ENCODE measurements at places on chromosomes 5 and 9.

- DNase-seq, result peak; percentile 17
Observed at GRCh38 chr9:125161284-125161918, 18.1 kb upstream of the SCAI start.

GRCh38 chr5:176671890-176672747 lies 24.8 kb downstream of the TSPAN17 start:
- DNase-seq, result no peak

GRCh38 chr9:21096901-21097255 lies 19.1 kb upstream of the IFNB1 start:
- DNase-seq, result no peak

- DNase-seq, result no peak
Observed at GRCh38 chr9:12889402-12890106, 114.7 kb downstream of the LURAP1L start.

GRCh38 chr9:115743709-115744605 lies 409.6 kb upstream of the PAPPA start:
- DNase-seq, result no peak

DNA sequence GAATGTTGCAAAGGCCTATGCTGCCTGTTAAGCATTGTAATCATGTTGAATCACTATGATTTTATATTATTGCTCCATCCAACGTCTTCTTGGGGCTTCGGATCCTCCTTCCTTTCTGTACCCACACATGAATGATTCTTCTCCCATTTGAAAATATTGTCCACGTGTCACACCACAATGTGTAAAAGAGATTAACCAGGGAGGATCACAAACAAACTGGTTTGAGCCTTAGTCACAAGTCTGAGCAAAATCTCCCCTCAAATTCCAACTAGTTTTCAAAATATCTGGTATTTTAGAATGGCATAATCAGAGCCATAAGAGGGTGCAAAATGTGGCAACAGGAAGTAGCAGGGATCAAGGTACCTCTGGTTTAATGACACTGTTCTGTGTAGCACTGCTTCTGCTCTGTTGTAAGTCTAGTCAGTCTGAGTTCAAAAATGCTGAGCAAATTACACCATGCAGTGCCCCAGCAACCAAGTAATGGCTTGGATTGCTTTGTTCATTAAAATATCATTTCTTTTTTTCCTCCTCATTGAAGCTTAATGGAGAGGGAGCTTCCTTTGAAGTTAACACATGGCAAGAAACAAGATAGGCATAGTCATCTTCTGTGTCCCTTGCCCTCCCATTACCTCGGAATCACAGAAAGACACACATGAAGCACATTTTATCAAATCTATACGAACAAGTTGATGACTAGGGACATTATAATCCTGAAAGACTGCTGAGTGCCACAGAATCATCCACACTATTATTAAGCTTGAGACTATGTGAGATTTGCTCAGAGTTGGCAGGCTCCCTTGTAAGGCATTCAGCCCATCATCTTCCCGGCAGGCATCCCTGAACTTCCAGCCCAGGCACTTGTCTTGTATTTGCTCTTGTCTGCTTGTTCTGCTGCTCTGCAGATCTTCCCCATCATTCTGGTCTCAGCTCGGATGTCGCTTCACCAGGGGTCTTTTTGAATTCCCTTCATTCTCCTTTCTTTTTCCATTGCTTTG lies 102.0 kb upstream of the PRLR start:
- DNase-seq, result no peak

GRCh38 chr5:97364731-97365130 lies 181.7 kb upstream of the RIOK2 start:
- no peak for DNase-seq

DNA sequence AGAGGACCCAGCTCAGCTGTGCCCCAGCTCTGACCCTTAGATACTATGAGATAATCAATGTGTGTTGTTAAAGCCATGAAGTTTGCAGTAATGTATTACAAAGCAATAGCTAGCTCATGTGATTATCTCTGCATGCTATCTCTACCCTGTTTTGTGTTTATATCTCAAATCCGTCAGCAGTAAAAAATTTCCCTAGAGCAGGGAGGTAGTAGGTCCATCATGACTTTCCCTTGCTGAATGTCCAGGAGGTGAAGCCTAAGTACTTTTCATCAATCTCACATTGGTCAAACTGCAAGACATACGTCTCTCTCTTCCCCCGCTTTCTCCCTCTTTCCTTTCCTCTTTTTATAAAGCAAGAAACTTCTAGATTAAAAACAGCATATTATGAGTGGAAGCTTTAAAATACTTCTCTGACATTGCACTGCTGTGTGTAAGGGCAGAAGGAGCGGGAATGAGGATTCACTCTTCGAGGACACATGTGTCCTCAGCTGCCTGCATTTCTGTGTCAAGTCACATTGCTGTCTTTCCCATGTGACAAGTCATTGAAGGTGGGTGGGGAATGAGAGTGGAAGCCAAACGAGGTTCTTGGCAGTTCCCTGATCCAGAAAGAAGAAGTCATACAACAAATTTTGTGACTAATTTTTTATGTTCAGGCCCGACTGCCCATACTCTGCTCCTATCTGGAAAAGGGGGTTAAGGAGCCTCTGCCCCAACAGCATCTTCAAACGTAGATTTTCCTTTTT lies 93.1 kb upstream of the RETREG1 start:
- no peak for DNase-seq

DNA sequence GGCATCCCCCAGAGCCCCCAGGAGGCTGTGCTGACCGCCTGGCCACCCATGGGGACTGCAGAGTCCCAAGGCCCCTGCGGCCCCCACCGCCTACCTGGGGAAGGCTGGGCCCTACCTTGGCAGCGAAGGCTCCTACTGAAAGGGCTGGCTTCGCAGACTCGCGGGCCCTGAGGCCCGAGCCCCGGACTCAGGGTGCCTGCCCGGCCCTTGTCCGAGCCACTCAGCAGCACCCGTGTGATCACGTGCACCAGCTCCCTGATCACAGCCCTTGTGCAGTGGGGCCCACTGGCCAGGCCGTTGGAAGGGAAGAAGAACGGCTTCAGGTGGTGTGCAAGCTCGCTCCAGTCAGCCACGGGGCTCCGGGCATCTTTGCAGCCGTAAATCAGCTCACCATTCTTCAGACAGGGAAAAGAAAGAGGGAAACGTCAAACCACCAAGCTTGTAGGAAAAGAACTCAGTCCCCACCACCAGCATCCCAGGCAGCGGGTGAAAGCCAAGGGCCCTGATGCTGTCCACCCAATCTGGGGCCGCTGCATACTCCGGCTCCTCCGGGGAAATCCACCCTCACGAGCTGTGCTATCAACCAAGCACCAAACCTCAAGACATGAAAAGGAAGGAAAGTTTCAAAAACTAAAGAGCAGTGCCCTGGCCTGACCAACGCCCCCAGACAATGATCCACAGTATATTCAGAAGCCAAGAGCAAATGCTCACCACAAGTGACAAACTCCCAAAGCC lies 31.9 kb downstream of the IPPK start:
- no peak for DNase-seq

- DNase-seq, result no peak
Observed at GRCh38 chr5:51181208-51181894, 201.9 kb upstream of the ISL1 start.

- DNase-seq, result no peak
Observed at GRCh38 chr5:160152287-160152686, 33.0 kb upstream of the PWWP2A start.

Data from MG63 (cell line).